ENCODE measurements at places on chromosomes 2 and 18.

DNA sequence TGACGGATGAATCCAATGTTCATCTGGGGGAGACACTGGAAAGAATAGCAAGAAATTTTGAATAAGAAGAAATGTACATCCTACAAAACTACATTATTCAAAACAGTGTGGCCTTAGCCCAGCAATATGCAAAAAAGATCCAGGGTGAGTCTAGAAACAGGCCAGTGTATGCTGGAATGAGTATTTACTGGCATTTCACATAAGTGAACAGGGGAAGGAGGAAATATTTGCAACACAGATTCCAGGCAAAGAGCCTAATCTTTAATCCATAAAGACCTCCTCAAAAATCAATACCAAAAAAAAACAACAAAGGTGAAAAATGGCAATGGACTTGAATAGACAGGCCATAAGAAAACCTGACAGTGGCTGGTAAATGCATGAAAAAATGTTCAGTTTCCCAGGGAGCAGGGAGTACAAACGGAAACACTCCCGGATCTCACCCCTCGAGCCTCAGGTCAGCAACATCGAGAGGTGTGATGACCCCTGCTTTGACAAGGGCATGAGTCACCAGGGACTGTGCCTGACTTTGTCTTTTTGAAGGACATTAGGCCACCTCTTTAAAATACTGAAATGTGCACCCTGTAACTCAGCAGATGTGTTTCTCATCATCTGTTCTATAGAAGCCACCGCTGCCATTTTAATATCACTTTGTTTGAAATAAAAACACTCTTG is 12.7 kb upstream of the GPC1 start:
- DNase-seq, result no peak

DNA sequence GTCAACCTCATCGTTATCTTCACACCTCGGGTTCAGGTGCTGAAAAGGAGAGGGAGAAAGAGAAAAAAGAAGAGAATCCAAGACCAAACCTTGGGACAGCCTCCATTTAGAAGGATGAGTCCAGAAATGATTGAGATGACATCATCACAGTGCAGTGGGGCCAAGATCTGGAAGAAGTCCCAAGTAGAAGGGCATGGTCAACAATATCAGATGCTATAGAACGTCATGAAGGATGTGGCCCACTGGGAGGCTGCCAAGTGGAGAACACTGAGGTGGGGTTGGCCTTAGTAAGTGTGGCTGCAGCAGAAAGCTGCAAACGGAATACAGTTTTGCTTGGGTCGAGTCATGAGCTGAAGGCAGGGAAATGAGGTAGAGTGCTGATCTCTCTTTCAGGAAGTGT is 91.1 kb upstream of the FZD7 start:
- no peak for DNase-seq

GRCh38 chr2:240626531-240627300 is 1.4 kb downstream of the GPR35 start:
- no peak for DNase-seq

- DNase-seq, result no peak
Measured at GRCh38 chr2:147149575-147150240, 695.1 kb upstream of the ACVR2A start.

DNA sequence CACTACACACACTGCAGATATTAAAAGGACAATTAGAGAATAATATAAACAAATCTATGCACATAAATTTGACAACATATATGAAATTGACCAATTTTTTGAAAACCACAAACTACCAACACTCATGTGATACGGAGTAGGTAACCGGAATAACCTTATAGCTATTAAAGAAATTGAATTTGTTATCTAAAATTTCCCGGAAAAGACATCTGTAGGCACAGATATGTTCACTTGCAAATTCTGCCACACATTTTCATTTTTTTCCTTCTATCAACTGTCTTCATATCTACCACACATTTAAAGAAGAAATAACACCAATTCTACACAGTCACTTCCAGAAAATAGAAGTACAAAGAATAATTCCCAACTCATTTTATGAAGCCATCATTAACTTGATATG is 22.4 kb downstream of the NLRC4 start:
- no peak for DNase-seq

- DNase-seq, result no peak
Measured at GRCh38 chr18:24672165-24672941, 211.9 kb downstream of the HRH4 start.

DNA sequence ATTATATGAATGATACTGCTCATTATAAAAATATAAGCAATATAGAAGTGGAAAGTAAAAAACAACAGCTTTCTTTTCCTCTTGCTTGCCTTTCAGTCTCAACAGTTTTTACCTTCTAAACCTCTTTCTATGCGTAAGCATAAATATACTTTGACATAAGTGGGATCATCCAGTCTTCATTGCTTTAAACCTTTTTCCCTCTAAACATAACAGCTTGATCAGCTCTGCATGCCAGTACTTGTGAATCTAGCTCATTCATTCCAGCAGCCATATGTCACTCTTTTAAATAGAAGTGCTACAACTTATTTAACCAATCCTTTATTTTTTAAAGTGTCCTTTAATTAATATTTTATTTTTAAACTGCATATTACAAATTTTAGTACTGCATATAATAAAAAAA is 88.1 kb downstream of the TTC27 start:
- no peak for DNase-seq

DNA sequence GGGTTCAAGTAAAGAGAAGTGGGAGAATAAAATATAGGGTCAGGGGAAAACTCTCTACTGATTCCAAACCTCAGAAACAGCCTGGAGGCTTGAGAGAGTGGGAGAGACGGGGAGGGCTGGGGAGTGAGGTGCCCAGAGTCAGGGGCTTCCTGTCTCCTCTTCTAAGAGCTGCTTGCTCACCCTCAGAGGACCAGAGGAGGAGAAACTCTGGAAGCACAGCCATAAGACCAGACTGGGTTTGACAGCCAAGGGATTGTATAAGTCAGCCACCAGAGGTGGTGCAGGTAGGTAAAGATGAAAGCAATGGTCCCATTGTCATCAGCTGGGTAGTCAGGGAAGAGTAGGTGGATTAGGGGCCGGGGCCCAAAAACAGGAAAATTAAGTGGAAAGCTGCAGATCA is 259.4 kb downstream of the TNS1 start:
- no peak for DNase-seq

DNA sequence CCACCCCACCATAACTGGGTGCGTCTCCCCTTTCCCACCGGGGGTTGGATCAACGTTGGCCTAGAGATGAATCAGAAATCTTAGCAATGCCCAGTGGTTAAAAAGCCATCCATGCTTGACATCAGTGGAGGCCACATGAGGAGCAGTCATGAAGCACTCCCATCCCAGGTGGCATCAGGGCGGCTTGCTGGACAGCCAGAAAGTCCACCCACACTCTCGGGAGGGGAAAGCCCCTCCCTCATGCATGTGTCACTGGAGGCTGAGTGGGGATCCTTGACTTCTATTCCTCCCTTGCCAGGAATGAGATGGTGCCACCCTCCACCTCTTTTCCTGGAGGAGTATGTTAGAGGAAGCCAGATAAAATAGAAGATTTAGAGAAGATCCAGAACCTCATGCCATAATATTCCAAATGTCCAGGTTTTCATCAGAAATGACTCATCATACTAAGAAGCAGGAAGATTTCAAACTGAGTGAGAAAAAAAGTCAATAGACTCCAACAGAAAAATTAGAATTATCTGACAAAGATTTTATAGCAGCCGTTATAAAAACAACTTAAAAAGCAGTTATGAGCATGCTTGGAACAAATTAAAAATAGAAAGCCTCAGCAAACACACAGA is 507.1 kb upstream of the ID2 start:
- DNase-seq, result no peak

DNA sequence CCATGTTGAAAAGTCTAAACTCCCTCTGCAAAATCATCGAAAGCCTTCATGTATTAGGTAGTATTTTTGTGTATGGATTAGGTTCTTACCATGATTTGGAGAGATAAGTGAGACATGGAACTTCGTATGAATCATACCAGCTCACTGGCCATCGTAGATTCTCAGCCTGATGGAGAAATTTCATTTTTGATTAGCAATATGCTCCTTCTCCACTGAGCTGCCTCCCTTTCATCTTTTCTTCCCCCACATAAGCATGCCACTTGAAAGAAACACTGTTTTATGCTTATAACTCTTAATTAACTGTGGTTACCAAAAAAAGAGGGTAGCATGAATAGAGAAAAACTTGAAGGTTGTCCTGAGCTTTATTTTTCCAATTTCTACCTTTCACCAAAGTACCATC is 111.9 kb downstream of the NCK2 start:
- no peak for DNase-seq

All from DMS53 (cell line).